ENCODE measurements at places on chromosomes 12 and 14.

GRCh38 chr12:58189030-58189429 is 247.7 kb downstream of the ATP23 start:
- no peak for DNase-seq

DNA sequence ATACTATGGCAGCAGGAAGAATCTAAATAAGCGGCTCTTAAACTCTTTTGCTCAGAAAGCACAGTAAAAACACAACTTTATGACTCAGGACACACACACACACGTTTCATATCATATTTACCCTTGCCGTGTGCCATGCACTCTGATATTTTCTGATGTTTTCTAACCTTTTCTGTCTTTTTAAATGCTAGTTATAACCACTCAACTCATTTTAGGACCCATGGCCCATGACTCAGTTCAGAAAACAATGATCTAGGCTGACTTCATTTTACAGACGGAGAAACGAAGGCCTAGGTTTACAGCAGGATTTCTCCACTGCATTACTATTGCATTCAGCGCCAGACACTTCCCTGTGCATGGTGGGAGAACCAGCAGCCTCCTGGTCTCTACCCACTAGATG is 9.1 kb downstream of the VWF start:
- DNase-seq: no peak

- DNase-seq: no peak
Observed at GRCh38 chr14:55207832-55208231, 16.4 kb upstream of the DLGAP5 start.

DNA sequence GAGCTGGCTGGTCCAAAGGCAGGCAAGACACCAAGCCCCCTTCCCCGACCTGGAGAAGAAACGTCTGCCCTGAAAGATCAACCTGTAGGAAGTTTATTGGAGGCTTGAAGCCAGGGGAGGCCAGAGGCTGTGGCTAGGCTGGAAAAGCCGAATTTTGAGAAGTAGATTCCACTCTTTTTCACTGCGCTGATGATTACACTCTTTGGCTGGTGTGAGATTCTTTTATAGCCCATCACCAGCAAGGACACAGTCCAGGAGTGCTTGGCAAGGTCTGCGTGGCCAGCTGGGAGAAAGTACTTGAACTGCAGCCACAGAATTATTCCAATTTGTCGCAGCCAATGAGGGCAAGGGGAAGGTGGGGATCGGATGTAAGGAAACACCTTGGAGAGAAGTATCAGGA is 45.0 kb downstream of the SYNE3 start:
- DNase-seq: no peak

- DNase-seq: no peak
Observed at GRCh38 chr14:28242895-28243294, 523.7 kb upstream of the FOXG1 start.

- no peak for DNase-seq
Observed at GRCh38 chr14:49615776-49616175, 4.7 kb downstream of the RPL36AL start.

DNA sequence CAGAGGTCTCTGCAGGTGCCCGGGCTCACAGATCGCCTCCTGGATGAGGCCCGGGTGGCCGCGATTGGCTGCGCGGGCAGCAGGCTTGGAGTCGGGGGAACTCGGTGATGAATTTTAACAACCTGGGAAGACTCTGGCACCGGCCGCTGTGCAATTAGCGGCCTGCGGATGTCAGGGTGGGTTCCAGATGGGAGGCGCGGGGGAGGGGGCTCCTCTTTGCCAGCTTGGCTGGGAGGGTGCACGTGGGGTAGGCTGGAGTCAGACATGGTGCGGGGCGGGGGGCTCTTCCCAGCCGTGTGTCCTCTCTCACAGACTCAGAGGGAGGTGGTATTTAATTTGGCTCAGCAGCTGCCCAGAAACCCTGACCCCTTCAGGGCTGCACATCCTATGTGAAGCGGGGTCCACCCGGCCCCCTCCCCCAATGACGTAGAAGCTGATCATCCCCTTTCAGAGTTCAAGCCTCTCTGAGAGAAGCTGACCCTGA is 81.4 kb downstream of the KIF26A start:
- DNase-seq: no peak

GRCh38 chr14:104266631-104267575 is 128.5 kb downstream of the KIF26A start:
- peak; percentile 3 for DNase-seq

DNA sequence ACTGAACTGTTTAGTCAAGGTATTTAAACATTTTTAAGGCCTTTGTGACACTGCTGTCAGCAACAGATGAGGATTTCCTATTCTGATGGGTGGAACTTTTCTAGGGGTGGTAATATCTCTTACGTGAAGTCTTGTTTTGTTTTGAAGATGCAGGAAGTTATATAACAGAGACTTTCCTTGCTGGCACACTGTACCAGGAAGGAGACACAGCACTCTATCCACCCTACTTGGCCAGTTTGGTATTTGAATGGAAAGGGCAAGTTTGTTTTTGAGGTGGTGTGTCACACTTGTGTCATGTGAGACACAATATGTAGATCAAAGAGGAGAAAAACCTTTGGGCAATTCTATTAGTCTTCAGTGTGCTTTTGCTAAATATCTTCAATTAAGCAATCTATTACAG is 51.6 kb upstream of the SRP54 start:
- DNase-seq: no peak

DNA sequence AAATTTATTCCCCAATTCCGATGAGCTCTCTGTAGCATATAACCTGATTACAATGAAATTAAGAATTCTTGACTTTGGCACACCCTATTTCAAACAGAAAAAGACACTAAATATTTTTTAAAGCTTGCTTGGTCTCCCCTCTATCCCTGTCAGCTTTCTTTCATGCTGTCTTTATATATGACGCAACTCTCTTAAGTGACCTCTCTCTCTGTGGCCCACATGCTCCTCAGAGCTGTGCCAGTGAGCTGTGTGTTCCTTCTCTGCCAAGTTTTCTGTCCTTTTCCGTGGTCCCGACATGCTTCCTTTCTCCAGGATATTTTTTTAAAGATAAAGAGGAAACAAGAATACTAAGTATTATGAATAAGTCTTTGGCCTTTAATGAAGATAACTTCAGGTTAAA is 484.0 kb downstream of the ETNK1 start:
- no peak for DNase-seq

- DNase-seq: peak; percentile 63
Observed at GRCh38 chr12:7787574-7788293, 1.5 kb upstream of the NANOG start.

DNA sequence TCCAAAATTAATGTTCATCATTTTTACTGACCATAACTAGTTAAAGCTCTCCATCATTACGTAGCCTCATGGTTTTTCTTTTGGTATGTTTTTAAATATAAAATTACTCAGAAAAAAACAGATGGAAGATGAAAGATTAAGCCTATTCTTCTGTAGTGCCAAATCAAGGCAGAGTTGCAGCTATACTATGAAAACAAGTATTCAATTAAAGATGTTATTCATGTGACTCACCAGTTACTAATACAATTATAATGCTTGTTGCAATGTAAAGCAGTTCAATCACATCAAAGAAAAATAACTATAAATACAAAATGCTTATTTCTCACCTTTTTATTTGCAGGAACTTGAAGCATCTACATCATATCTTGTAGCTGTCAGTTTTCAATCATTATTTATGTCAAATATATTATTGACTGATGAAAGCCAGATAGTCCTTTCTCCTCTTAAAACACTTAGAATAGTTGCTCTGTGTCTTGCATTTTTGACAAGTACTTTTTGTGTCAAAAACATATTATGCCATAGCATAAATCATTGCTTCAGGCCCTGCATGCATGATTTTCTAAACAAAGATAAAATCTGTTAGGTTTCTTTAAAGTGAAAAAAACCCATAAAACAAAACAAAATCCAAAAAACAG is 36.0 kb upstream of the TRHDE start:
- DNase-seq: no peak

DNA sequence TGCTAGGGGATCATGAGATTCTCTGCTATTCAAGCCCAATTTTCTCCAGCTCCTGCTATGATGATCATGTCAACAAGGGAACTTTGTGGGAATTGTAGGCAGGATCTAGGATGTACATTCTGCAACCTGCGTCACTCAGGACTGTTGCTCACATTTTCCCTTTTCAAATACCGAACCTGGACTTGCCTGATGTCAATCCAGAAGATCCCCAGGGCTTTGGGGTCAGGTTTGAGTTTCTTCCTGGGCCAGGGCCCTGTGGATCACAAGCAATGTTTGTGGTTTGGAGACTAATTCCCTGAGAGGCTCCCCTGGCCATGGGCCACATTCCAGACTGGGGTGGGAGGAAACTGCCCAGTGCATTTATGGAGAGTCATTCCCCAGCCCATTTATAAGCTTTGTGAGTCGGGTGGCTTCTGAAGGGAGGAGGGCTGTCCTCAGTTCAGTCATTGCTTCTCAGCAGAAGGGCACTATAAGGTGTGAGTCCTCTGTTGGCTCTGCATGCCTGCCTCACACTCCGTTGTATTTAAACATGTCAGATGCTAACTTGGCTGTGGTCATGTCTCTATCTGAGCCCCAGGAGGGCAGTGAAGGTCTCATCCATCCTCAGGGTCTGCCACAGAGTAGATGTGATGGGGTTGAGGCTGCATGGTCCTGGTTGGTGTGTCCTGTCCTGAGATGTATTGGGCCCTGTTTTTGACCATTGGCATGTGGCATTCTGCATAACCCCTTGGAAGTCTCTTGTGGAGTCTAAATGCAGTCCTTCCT is 6.5 kb downstream of the KRT86 start:
- peak; percentile 56 for DNase-seq

- no peak for DNase-seq
Observed at GRCh38 chr12:110134691-110135411, 10.7 kb downstream of the IFT81 start.

DNA sequence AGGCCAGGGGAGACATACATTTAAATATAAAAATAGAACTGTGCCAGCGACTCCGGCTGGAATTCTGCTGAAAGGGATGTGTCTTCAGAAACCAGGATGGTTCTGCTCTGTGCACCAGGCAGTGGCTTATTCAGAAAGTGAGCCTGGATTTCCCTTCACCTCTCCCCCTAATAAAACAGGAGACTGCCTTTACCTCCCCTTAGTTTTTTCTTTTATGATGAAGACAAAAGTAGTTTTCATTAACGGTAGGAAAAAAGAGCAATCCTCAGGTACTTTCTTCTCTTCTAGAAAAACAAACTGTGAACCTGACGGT is 346 bp downstream of the SLC7A8 start:
- peak; percentile 24 for DNase-seq

GRCh38 chr12:125131958-125132357 is 66.7 kb downstream of the AACS start:
- DNase-seq: no peak

DNA sequence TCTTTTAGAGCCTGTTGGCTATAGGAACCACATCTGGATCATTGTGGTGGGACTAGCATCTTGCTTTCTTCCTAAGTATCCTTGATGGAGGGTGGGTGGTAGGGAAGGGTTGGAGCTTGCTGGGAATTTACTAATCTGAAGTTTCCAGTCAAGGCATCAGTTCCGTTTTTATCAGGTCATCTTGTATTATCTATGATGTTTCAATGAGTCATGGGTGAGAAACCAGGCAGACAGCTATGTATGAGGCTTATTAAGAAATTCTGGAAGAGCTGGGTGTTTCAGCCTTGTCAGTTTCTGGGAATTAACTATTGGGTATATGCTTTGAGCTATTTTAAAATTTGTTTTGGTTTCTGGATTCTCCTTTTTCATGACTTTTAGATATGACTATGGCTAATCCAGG is 11.3 kb downstream of the TSFM start:
- DNase-seq: no peak

GRCh38 chr14:39266525-39266870 is 32.8 kb downstream of the MIA2 start:
- DNase-seq: peak; percentile 92

- DNase-seq: peak; percentile 63
Observed at GRCh38 chr12:64125913-64126312, 96.2 kb downstream of the KICS2 start.

DNA sequence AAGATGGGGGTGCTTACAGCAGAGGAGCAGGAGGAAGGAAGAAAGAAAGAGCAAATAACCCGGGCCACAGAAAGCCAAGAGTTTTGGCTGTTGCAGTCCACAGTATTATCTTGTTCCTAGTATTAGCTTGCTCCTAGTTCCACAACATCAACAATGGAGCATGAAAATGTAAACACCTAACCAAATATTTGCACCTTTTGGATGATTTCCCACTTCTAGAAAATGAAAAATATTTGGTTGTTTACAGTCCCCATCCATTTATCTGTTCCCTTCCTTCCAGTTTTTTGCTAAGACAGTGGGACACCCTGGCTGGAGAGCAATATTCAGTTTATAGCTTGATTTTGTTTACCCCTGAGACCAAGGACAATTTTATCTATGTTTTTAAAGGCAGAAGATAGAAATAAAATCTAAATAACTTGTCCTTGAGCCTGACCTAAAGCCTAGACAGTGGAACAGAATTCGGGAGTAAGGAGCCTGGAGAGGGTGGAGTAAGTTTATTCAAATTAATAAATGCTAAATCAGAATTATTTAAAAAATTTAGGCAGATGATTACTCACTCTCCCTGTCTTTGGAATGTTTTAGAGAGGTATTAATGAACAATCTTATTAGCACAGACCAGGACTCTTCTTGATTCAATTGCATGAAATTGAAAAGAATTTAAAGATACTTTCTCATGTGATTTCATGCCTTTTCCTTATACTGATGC is 51.6 kb downstream of the RESF1 start:
- DNase-seq: no peak

DNA sequence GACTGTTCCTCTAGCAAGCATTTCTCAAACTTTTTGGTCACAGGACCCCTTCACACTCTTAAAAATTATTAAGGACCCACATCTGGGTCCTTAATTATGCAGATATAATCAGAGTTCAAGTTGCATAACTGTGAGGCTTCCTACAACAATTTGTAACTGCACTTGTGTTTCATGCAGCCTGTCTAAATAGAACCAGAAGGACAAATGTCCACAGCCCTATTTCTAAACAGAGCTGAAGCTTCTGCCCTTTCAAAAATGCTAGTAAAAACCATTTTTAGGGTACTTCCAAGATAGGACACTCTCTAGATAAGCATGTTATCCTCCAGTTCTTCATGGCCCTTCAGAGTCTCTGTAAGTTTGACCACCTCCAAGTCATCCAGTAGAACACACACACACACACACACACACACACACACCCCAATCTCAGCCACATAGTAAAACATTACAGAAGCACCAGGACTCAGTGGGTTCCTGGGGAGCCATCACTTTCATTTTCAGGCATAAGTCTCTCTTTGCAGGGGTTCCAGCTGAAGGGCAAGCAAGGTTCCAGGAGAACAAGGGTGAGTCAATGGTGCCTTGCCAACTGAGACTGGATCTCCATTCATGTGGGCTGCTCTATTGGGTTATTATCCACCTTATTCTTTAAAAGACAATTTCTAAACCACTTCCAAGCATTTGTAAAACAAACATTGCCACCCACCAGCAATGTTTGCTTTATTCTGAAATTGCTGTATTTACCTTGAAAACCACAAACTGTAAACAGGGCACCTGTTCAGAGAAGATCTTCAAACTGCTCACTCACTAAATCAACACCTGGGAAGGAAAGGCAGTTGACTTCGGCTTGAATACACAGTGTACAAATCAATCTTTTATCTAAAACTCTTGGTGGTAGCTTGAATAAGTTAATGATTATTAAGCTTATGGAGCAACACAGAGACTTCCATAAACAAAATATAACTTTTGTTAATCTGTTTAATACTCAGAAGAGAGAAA is 64.1 kb downstream of the ITPR2 start:
- peak; percentile 22 for DNase-seq

Data from body of pancreas (tissue), 4 donors.